Vagina (tissue), 2 donors: ENCODE measurements at places on chromosomes 6 and 20.

GRCh38 chr6:155273431-155273830 lies 9.6 kb downstream of the CLDN20 start:
- no peak for DNase-seq

GRCh38 chr6:46637145-46637544 lies 15.5 kb downstream of the CYP39A1 start:
- no peak for DNase-seq

GRCh38 chr20:18259730-18260129 lies 28.6 kb upstream of the ZNF133 start:
- DNase-seq, result no peak

GRCh38 chr6:157845493-157846259 lies 22.6 kb downstream of the SNX9 start:
- DNase-seq, result no peak

DNA sequence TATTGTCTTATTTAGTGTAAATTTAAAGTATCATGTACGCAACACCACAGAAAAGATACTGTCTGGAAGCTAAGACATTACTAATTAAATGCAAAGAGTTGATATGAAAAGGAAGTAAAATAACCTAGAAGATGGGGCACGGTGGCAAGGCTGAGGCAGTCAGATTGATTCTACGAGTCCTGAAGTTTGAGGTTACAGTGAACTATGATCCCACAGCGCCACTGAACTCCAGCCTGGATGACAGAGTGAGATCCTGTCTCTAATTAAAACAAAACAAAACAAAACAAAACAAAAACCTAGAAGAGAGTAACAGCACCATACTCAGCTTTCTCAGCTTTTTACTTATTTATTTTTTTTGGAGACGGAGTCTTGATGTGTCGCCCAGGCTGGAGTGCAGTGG lies 199.0 kb downstream of the PRKN start:
- DNase-seq, result no peak

DNA sequence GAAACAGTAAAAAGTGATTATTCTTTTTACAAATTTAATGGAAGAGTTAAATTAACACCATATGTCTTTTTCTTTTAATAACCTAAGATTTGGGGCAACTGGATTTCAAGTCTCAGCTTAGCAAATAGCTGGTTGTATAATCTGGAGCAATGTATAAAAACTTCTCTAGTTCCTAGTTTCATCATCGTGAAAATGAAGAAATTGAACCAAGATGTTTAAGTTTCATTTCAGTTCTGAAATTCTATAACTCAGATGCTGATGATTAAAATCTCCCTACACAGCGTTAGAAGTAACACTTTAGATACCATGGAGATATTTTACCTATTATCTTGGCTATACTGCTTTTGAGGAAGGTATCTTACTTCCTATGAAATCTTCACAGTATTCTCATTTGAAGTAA lies 252.0 kb downstream of the KIF16B start:
- DNase-seq, result no peak

- no peak for DNase-seq
Observed at GRCh38 chr6:152973916-152974315, 8.9 kb downstream of the FBXO5 start.

DNA sequence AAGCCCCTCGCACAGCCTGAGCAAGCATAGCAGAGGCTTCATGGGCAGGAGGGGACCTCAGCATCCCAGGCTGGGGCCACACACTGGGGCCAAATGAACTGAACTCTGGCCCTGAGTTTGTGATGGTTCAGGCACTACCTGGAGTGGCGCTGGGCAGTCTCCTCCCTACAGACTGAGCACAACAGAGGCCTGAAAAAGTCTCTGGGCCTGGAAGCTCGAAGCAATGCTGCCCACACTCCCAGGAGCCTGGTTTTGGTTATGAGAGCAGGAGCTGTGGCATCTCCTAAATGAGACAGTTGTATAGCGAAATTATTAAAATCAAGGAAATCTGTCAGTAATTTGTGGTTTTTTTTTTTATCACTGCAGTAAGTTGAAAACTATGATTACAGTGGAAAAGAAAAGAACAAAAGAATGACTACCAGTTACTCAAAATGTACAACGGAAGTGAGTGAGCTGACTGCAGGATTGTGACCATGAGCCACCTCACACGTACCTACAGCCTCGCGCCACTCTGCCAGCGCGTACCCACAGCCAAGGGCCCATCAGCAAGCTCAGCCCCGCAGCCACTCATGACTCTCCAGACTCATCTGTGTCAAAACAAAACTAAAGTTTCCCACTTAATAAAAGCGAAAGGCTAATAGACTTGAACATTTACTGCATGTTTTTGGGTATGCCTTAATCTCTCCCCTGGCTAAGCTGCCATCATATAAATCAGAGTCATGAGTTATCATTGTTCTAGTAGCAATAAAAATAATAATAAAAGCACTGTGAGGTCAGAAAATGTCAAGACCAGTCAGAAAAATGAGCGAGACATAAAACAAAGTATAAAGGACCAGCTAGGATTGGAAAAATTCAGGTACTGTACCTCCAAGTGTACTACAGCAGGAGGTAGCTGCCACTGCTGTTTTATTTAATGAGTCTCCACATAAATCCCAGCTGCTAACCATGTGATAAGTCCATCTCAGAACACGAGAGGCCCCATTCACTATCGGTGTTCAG lies 177.0 kb downstream of the FOXC1 start:
- DNase-seq, result no peak

DNA sequence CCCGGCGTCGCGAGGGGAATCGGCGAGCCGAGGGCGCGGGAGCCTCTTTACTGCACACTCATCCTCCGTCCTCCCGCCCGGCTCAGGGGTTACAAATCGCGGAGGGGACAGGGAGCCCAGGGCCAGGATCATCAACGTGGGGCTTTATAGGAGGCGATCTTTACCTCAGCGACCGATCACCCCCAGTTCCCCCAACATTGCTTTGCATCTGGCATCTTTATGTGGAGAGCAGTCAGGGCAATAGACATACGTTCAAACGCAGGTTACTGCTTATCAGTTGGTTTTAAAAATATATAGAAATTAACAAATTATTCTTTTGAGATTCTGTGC lies 634 bp downstream of the HSF2 start:
- DNase-seq, result no peak
